ENCODE measurements at places on chromosomes 7 and 10.

GRCh38 chr7:37411444-37412034, 37.1 kb downstream of the ELMO1 start:
- DNase-seq = no peak

- no peak for DNase-seq
These were observed 216.3 kb upstream of the SHH start for GRCh38 chr7:156028521-156028920.

GRCh38 chr7:113657603-113658002, 261.2 kb downstream of the PPP1R3A start:
- no peak for DNase-seq

- DNase-seq = no peak
These were observed 61.3 kb upstream of the TRIL start for GRCh38 chr7:29019387-29019786.

DNA sequence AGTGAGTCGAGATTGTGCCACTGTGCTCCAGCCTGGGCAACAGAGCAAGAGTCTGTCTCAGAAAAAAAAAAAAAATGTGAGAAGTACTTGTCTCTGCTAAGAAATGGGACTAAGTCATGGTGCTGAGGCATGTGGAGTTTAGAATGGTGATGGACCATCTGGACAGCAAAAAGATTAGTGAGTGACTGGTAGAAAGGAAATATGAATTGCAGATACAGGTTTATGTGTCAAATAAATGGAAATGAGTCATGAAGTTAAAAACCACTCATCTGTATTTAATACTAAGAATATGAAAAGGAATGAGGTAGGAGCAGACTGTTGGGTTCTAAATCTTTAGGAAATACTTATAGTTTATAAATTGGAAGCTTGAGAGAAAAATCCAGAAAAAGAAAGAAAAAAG, 625.7 kb upstream of the ANKRD30A start:
- DNase-seq = no peak

- DNase-seq = no peak
These were observed 115.4 kb downstream of the NT5C2 start for GRCh38 chr10:103077491-103078308.

GRCh38 chr7:111498391-111499007, 63.8 kb downstream of the IMMP2L start:
- DNase-seq = no peak

GRCh38 chr10:29259498-29259897, 29.4 kb upstream of the LYZL1 start:
- DNase-seq = no peak

DNA sequence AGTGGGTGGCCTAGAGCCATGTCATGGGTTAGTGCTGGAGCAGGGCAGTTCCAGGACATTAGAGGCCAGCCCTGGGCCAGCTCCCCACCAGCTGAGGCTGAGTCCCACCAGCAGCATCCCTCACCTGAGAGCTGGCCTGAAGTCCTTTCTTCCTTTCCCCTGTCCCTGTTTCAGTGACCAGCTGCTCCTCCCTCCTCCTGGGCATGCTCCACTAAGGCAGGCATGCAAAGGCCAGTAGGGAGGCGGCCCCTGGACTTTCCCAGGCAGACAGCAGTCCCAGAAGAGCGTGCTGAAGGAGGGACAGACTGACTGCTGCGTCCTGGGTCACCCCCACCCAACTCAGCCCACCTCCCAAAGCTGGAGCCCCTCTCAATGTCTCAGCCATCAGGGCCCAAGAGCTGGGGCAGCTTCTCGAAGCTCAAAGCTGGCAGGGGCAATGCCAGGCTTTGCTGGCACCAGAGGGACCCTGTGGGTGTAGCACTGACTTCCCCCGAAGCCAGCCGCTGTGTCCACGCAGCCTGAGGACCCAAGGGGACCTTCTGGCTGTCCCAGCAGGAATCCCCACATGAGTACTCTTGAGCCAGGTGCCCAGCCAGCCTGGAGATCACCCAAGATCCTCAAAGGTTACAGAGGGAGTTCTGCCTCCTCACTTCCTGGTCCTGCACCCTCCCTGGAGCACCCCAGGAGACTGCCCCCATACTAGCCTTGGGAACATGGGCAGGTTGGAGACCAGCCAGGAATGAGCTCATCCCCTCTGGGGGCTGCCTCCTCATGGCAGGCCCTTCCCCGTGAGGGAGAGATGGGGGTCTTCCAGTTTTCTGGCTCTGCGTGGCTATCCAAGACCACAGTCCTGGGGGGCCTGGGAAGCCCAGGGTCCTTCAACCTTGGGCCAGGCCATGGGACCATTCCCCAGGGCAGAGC, 35.2 kb upstream of the RET start:
- no peak for DNase-seq

DNA sequence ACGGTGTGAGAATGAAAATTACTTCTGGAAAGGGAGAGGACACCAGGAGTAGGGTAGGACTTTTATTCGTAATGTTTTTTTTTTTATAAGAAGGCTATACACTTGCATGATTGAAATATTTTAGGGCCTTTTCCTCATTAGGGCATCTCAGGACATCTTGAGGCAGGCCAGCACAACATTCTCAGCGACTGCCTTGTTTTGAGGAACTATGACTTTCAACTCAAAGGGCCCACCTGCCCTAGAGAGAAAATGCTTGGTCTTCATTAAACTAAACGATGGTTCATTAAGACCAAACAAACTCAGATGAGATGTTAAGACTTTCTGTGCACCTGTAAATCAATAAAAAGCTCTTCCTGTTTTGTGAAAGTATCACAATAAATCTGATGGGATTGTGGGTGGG, 11.3 kb downstream of the NOD1 start:
- DNase-seq = no peak
